ENCODE measurements at places on chromosomes 2 and 18.

DNA sequence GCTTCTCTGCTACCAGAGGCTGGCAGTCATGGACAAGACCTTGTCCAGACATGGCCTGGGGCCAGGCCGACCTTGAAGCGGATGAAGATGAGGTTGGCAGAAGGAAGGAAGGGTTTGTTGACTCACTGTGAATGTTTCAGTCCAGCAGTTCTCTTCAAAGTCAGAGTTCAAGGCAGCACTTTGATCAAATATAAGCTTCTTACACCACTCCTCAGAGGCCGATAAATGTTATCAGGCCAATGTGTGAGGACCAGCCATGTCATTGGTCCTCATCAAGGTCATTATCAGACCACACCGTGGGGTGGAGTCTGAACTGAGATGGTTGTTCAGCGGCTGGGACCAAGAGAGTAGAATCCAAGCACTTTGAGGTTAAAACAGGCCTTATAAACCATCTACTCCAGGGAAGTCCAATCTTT lies 35.5 kb downstream of the QPCT start:
- DNase-seq, result no peak

DNA sequence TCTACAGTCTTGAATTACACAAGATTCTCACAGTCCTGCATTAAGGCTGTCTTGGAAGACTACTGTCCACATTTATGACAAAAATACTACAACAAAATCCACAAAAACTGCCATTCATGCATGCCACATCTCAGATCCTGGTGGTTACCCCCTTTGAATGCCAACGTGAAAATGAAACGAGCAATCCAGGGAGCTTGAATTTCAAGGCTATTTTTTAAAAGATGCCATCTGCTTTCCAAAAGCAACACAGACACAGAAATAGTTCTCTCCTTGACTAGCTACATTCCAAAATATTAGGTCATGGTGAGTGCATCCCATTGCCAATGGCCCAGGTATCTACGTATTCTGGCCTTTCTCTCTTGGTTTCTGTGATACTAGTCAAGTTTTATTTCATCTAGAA lies 36.3 kb downstream of the IRS1 start:
- DNase-seq, result no peak

- DNase-seq, result no peak
Measured at GRCh38 chr2:24047703-24048033, 477 bp upstream of the WDCP start.

DNA sequence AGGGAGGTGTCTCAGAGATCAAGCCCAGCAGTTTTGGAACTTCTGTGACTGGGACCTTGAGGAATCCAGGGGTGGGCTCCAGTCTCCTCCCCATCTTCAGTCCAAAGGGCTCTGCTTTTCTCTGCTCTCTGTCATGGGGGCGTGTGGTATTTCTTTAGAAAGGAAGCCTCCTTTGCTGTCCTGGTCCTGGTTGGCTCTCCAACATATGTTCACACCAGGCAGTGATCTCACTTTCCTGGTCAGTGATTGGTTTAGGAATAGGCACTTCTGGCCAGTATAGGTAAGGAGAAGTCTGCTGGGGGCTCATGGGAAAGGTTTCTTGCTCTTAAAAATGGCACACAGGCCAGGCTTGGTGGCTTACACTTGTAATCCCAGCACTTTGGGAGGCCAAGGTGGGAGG lies 115.5 kb upstream of the HAAO start:
- no peak for DNase-seq

DNA sequence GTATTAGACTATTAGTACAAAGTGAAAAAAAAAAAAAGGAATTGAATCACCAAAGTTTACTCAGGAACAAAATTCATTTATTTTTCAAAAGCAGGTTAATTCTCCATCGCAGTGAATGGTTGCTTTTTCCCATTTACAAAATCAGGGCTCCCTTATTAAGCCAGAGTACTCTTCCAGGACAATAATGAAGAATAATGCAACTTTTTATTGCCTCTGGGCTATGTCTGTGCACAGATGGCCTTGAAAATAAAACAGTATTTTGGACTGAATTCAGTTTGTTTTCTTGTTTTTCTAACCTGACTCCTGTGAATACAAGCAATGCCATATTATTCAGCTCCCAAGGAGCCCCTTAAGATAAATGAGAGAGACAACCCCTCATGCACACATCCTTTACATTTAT lies 246.8 kb downstream of the KCNS3 start:
- no peak for DNase-seq

DNA sequence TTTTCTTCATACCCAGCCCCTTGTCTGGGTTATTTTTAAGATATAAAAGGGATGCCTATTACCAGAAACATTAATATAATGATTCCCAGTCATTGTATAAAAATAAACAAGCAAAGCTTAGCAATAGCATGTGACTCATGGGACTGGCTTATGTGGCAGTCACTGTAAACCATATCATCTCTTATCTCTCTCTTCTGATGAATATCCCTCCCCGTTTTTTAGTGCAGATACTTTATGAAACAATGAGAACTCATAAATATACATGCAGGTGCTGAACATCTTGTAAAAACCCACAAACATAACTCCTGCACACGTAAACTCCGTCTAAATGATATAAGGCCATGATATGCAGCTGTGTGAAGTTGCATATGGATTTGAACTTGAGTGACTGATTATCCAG lies 154.9 kb downstream of the MGAT5 start:
- DNase-seq, result no peak

GRCh38 chr2:71605173-71605641 lies 151.8 kb downstream of the DYSF start:
- DNase-seq, result no peak

GRCh38 chr2:112273349-112273748 lies 2.0 kb upstream of the ZC3H6 start:
- DNase-seq, result no peak

GRCh38 chr2:26274058-26274613 lies 29.4 kb downstream of the HADHB start:
- DNase-seq, result no peak

DNA sequence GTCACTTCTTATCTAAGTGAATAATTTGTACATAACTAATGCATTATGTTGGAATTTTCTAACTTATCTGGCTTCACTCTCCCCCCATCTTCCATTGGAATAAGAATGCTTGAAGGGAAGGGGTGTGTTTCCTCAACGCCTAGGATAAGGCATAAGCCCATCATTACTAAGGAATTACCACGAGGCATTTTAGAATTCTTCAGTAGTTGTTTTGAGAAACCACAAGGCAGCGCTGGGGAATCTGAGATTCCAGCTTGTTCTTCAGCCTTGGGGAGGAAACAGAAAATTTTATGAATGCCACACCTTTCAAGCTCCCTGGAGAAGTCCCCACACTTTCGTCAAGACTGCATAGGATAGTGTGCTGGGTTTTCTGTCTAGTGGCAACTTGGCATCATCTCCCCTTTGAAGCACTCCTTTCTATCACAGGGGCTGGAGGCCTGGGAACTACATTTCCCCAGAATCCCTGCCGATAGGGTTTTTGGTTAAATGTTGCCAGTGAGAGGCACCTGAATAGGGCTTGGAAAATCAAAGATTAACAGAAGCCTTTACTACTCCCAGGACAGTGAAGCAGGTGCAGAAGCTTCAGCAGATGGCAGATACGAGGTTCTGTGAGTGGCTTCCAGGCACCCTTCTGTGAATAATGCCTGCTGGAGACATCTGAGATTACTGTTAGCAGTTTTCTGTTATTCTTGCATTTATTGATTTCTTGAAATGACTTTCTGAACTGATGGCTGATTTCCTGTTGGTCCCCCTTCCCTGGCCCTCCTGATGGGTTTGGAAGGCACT lies 192.7 kb upstream of the REV1 start:
- no peak for DNase-seq

GRCh38 chr18:35491700-35492077 lies 6.1 kb downstream of the INO80C start:
- no peak for DNase-seq

GRCh38 chr18:61699397-61700110 lies 193.3 kb downstream of the RNF152 start:
- DNase-seq, result no peak

DNA sequence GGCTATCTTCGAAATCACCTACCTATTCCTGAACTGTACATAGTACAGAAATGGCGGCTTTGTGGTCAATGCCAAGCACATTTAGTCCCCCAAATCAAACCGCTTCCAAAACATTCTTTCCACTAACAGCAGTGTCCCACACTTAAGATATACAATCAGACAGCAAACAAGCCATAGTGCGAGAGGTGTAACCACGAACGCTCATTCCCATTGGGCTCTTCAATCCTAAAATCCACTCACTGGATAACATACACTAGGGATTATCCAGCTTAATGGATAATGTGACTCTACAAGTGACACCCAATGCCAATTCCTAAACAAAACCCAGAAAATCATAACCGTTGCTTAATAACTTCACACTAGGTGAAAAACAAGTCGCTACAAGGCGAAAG lies 2.0 kb downstream of the XPO1 start:
- peak; percentile 35 for DNase-seq

- DNase-seq, result no peak
Measured at GRCh38 chr2:235468978-235469655, 24.7 kb upstream of the AGAP1 start.

GRCh38 chr2:62578803-62579640 lies 73.0 kb upstream of the TMEM17 start:
- DNase-seq, result no peak

GRCh38 chr18:34627137-34627920 lies 82.8 kb upstream of the DTNA start:
- DNase-seq, result no peak

DNA sequence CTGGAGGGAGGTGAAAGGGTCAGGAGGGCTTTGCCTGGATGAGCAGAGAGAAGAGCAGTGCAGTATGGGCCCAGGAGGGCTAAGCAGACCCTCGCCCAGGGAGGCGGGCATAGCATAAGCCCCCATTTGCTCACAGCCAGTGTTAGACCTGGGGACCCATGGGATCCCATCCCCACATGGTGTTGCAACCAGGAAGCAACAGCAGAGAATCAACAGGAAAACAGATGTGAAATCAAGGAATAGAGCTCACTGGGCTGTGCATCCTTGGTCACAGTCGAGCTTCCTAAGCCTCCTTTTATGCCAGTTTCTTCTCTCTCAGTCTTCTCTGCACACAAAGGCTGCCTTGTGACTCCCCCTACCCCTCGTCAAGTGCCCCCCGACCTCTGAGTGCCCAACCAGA lies 19.9 kb downstream of the ASB18 start:
- DNase-seq, result no peak

GRCh38 chr18:74957588-74958224 lies 251.2 kb downstream of the PTGR3 start:
- no peak for DNase-seq

- DNase-seq, result no peak
Measured at GRCh38 chr2:62430146-62430545, 75.8 kb downstream of the TMEM17 start.

- no peak for DNase-seq
Measured at GRCh38 chr18:49617329-49617695, 55.5 kb downstream of the LIPG start.

GRCh38 chr2:7634409-7634808 lies 717.2 kb downstream of the RNF144A start:
- DNase-seq, result no peak

DNA sequence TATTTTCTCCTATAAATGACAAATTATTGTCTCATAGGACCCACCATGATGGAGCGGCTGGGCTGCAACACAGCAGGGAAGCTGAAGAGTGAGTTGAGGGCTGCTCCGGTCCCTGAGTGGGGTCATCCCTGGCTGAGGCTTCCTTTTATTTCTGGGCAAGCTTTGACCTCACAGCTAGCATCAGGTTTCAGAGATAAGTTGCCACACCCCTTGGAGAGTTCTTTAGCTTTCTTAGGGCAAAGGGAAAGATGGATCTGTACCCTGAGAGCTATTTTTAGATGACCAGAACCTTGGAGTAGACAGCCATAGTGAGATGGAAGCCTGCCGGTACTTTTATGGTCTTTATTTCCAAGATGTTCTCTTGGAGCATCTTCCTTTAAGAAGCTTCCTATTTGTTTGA lies 11.5 kb downstream of the MYL1 start:
- DNase-seq, result no peak

- peak; percentile 39 for DNase-seq
Measured at GRCh38 chr18:56575819-56576663, 62.4 kb downstream of the TXNL1 start.

GRCh38 chr2:120316071-120316470 lies 29.9 kb upstream of the INHBB start:
- no peak for DNase-seq

- no peak for DNase-seq
Measured at GRCh38 chr2:218262237-218262600, 1.4 kb downstream of the GPBAR1 start.

GRCh38 chr2:214515111-214515510 lies 104.3 kb downstream of the VWC2L start:
- no peak for DNase-seq

DNA sequence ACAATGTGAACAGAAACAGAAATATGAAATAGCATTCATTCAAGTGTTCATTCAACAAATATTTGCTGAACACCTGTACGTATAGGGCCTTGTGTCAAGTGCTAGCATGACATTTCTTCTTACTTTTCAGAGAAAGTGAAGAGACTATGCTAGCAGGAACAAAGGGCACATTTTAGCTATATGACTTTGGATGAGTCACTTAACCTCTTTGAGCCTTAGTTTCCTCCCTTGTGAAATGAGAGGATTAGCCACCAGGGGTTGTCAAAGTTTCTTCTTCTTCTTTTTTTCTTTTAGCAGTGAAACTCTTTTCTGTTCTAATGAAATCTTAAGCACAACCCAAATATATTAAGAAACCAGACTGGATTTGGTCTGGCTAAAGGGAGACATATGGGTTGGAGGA lies 53.1 kb downstream of the FIGN start:
- DNase-seq, result no peak

GRCh38 chr18:48914581-48915251 lies 36.0 kb downstream of the SMAD7 start:
- DNase-seq, result no peak

DNA sequence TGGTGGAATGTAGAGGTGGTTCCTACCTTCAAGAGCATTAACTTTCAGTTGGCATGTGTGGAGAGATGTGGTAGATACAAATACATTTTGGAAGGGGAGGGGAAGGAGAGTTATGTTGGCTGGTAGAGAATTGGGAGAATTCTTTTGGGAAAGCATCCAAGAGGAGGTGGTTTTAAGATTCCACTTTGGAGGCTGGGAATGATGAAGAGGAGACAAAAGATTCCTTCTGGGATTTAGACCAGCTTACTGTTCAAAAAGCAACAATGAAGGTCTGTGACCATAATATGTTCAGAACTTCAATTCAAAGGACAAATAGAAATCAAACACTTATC lies 120.8 kb upstream of the FOSL2 start:
- no peak for DNase-seq

DNA sequence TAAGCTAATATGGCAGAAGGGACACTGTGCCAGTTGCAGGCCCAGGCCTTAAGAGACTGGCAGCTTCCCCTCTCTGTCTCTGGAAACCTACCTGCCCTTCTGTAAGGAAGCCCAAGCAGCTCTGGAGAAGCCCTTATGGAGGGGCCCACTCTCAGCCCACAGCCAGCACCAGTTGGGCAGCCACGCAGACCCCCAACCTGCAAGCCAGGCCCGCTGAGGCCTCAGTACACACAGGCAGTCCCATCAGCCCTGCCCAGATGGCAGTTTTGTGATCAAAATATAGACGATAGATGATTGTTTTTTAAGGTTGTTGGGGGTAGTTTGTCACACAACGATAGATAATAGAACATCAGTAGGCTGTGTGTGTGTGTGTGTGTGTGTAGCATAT lies 36.8 kb upstream of the ALPP start:
- no peak for DNase-seq

GRCh38 chr2:189657867-189658266 lies 3.4 kb upstream of the ASNSD1 start:
- peak; percentile 85 for DNase-seq
